Activated CD4-positive, alpha-beta T cell treated with anti-CD3 and anti-CD28 coated beads, Interleukin-2, amount 10 ng/mL, durations not matched to agents 24 days and 14 days (primary cell): ENCODE measurements at places on chromosomes 1 and 21. TPM values are rescaled to one million over a fixed set of nuclear protein-coding genes. Genes with fewer than 3 reads are reported as not detected.

DNA sequence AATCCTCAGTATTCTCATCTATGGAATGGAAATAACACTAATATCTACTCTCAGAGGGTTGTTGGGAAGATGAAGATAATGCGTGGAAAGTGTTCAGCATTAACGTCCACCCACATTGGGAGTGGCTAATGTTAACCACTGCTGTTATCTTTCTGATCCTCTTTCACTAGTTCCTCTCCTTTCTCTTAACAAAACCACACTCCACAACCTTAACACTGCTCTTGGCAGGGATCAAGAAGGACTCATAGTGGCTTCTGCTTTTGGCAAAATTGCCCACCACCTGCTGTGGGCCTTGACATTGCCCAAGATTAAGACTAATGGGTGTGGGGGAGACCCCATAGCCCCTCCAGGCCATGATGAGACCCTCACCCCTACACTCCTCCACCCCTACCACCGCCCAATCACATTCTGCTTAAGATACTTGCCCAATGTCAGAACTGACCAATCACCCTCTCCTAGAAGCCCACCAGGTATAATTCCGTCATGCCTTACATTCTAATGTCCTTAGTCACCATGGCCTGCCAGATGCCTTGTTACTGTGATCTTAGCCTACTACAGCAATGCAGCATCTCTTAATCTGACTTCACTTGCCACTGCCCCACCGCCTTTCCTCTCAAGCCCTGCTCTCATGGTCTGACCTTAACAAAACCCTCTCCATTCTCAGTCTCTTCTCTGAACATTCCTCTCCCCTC lies 27.1 kb downstream of the DHCR24 start:
- DNase-seq: no peak

- DNase-seq: peak; percentile 72
Observed at GRCh38 chr1:153565529-153566374, at the start of gene S100A2. TSS of gene S100A2 (minus strand) at chr1:153565844. CDS start at chr1:153563877, 1,967 bp downstream.

DNA sequence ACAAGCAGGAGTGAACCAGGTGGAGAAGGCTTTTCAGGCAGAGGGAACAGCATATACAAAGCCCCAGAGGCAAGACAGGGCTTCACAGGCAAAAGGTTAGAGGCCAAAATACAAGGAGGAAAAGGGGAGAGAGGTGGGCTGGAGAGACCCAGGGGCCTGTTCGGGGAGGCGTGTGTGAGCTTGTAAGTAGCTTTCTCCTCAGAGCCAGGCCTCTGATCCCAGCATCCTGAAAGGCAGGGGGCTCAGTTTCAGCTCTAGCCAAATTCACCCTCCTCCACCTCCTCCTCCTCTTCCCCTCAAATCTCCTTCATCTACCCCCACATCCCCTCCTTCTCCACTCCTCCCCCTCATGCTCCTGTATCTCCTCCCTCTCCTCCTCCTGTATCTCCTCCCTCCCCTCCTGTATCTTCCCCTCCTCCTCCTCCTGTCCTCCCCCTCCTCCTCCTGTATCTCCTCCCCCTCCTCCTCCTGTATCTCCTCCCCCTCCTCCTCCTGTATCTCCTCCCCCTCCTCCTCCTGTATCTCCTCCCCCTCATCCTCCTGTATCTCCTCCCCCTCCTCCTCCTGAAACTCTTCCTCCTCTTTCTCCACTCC lies 148.6 kb downstream of the ST6GALNAC5 start:
- no peak for DNase-seq

- DNase-seq: peak; percentile 93
Observed at GRCh38 chr21:33266050-33266788, at the start of gene IL10RB. TSS of gene IL10RB (plus strand) at chr21:33266367. CDS start at chr21:33266466, 99 bp downstream.

GRCh38 chr1:30379684-30380624 lies 343.4 kb downstream of the MATN1 start:
- peak; percentile 88 for DNase-seq

DNA sequence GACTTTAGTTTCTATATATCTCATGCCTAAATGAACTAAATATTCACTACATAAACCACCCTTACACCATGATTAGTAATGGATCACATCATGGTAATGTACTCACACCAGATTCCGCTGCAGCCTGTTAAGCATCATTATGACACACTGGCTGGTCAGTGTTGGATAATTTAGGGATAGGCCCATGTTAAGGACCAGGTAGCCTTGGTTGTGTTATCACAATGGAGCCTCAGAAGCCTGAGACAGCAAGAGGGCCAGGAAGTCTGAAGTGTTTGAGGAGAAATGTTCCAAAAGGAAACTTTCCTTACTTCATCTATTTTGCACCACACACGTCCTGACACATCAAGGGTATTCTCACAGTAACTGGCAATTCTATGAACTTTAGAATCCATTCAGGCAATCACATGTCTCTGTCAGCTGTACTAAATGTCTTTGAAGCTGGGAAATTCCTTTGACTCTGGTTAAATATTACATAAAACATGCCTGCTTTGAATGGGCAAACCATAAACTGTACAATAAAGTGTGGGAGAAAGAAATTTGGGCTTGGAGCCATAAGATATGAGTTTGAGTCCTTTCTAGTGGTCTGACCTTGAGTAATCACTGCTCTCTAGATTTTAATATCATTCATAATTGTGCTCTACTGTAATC lies 105.3 kb upstream of the DPT start:
- peak; percentile 35 for DNase-seq

GRCh38 chr1:11528611-11529261 lies 49.8 kb downstream of the DISP3 start:
- no peak for DNase-seq

DNA sequence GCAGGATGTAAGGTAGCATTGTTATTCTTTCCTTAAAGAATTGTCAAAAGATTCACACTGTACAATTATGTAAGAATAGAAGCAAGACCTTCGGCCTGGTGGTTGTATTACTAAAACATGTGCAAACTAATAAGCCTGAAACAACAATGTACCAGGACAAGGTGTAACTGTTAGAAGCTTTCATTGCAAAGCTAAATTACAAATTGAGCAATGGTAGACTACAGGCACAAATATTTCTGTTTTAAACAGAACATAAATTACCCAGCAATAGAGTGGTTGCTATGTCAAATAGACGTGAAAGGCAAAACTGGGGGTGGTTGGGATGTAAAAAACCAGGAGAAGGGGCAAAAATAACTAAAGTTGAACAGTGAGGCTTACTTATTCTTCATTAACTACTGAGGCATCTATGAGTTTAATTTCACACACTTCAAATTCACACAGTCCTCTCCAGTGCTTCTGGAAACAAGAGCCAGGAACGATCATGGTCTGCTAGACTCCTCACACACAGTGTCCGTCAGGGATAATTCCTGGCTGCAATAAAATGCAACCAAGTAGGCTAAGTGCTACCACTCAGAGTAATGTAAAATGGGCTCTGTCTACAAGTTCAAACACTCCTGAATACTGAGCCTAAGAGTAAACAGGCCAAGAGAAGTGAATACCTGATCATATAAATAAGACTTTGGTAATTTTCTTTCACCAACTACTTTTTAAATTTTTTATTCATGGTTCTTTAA lies 39.3 kb upstream of the C1orf198 start:
- no peak for DNase-seq

- DNase-seq: no peak
Observed at GRCh38 chr1:30471307-30471706, 252.1 kb downstream of the MATN1 start.

DNA sequence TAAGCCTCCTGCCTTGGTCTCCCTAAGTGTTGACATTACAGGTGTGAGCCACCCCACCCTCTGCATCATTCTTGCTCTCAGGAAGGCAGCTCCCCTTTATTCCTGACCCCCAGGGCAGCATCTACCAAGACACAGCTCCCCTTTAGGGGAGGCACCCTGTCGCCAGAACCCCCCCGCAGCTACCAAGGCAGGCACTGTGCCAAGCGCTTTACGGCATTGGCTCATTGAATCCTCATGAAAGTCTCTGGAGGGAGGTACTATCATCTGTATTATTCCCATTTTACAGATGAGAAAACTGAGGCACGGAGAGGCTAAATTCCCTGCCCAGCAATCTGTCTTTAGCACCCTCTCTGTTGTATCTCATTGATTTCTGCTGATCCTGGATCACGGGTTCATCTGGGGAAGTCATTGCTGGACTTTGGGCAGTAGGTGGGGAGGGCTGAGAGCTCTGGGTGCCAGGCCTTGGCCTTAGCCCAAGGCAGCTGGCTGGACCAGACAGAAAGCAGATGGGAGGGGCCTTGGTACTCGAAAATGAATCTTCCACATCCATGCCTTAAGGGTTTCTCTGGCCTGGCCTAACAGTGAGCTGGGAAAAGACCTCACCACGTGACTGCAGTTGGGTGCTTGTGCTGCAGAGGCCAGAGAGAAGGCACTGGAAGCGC lies 5.9 kb downstream of the PLOD1 start:
- DNase-seq: no peak

DNA sequence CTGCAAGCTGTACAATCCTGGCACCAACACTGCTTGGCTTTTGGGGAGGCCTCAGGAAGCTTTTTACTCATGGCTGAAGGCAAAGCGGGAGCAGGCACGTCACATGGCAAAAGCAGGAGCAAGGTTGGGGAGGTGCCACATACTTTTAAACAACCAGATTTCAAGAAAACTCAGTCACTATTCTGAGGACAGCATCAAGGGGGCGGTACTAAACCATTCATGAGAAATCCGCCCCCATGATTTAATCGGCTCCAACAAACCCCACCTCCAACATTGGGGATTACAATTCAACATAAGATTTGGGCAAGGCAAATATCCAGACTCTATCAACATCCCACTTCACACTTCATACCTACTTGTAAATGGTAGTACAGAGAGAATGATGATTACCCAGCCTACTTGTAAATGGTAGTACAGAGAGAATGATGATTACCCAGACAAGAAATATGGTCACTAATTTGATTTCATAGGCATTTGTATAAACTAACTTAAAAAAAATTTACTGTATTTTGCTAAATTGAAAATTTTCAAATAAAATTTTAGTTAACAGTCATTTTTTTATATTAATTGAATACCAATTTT lies 24.9 kb downstream of the ATP5PF start:
- peak; percentile 45 for DNase-seq

DNA sequence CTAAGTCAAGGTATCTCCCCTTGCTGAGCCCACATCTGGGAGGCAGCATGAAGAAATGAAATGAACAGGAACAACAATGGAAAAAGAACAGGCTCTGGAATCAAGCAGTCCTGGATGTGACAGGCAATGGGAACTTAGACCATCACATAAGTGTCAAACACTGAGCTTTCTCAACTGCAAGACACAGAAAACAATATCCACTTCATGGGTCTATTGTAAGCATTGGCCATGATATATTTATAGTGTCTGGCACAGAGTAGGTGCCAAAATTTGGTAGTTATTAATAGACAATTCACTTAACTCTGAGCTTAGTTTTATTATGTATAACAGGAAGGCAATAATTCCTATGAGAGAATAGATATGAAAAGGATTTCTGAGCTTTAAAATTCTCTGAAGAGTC lies 64.1 kb upstream of the ATP1B1 start:
- DNase-seq: peak; percentile 34

GRCh38 chr1:240496941-240497340 lies 115.0 kb downstream of the GREM2 start:
- no peak for DNase-seq

Gene NR1I3
- not detected in 2 replicates for total RNA-seq

Gene LAX1
- total RNA-seq: 13.4 and 15.1 TPM in 2 replicates

Gene NBPF14
- 20.0 and 20.5 TPM in 2 replicates for total RNA-seq

Gene ERICH3
- total RNA-seq: not detected in 2 replicates

Gene PTGER3
- total RNA-seq: 0.26 and 0.62 TPM in 2 replicates
